Activated gamma-delta T cell (primary cell): ENCODE measurements at places on chromosomes 4 and X.

- no peak for DNase-seq
These were observed 210.4 kb upstream of the GALNTL6 start for GRCh38 chr4:171602638-171603355.

DNA sequence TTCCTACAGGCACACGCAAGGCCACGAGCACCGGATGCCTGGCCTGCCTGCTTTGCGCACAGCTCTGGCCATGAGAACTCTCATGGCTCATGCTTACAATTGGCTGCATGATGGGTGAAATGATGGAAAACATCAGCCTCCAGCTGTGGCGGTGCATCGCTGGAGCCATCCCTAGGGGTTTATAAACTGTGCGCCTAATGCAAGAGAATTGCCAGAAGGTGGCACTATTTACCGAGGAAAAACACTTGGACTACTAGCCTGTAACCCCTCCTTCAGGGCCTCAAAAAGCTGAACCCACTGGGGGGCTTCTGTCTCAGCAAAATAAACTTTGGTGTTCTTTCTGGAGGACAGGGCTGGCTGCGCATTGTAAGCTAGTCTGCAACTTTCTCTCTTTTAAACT lies 51.9 kb downstream of the PHKA2 start:
- DNase-seq, result no peak

DNA sequence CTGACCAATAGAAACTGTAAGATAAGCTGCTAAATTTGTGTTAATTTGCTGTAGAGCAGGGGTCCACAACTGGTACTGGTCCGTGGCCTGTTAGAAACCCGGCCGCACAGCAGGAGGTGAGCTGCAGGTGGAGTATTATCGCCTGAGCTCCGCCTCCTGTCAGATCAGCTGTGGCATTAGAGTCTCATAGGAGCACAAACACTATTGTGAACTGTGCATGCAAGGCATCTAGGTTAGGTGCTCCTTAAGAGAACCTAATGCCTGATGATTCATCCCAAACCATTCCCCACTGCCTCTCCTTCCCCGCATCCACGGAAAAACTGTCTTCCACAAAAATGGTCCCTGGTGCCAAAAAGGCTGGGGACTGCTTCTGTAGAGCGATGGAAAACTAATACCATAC lies 19.7 kb downstream of the FBXW7 start:
- DNase-seq, result no peak

DNA sequence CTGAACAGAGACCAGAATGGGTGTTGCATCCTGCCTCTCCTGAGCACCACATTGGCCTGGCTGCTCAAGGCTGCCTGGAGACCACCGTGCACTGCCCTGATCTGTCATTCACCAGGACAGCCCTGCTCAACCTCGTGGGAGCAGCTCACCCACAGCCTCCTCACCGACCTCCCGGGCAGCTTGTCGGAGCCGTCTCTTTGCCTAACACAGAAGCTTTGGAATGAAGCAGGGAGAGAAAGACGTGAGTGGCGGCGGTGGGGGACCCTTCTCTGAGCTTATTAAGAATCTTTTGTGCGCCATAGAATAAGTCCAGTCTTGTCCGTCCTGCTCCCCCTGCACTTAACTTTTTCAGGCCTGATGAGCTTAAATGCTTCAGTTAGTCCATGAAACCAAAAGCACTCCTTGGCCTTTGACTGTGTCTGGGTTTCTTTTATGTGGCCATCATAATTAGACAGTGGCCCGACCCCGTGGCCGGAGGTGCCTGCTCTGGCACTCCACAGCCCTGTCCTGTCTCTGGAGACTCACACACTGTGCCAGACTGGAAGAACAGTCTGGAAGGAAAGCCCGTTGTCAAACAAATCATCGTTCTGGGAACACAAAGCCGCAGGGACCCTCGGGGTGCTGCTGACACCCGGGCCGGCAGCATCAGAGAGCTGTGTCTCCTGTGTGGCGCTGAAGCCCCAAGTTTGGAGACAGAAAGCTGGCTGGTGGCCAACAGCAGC lies 192.8 kb downstream of the BCOR start:
- DNase-seq, result no peak

- DNase-seq, result no peak
These were observed 190.5 kb downstream of the CCNG2 start for GRCh38 chr4:77347351-77347966.

DNA sequence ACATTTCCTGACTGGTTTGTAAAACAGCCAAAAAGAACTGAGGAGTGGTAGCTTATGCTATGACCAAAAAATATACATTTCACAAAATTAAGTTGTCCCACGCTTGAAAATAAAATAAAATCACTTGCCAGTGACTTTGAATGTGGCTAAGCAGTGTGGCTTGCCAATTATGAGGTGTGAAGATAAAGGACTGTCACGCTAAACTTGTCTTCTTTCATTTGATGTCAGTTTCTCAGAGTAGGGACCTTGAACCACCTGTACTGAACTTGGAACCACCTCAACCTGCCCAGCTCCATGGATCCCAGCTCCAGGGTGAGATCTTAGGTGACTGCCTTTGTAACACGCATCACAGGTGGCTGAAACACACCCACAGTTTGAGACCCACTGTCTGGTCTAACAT lies 113.7 kb upstream of the TBL1X start:
- no peak for DNase-seq

DNA sequence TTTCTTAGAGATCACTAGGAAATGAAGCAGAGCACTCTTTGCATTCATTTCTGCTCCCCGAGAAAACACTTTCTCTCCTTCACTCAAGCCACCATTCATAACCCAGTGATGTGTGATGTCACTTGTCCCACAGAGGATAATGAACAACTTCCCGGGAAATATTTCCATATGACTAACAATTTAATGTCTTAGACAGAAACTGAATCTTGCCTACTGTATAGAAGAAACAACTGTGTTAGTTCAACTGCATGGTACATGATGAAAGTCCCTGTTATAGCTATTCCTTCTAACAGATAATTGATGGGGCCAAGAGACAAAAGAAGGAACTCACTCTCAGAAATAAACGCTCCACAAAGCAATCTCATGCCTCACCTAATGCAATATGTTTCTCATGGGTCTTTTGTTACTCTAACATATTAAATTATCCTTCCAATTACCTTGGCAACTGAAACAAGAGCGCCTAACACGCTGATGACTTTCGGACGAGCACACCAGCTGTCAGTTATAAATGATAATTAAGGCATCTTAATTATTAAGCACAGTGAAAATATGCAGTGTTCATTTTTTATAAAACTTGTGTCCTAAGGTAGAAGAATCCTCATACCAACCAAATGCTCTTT lies 113.7 kb upstream of the TLR3 start:
- DNase-seq, result no peak

- no peak for DNase-seq
These were observed 163.7 kb downstream of the CORIN start for GRCh38 chr4:47674144-47674543.

DNA sequence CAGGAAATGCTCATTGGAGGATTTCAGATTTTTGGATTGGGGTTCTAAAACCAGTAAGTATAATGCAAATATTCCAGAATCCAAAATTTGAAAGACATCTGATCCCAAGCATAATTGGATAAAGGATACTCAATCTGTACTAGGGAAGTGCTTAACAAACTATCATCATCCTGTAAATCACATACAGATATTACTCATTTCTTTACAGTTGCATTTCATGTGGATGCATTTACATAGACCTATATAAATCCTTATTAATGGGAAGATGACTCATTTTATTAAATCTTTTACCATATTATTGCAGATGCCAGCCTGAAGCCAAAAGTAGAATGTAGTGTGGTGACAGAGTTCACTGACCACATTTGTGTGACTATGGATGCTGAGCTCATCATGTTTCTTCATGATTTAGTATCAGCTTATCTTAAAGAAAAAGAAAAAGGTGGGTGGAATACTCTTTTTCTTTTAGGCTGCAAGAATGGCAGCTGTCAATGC lies 22.4 kb upstream of the ADAD1 start:
- no peak for DNase-seq

GRCh38 chrX:24395775-24396174 lies 35.3 kb downstream of the SUPT20HL1 start:
- DNase-seq, result no peak

GRCh38 chr4:8419222-8420041 lies 21.1 kb downstream of the ACOX3 start:
- DNase-seq, result no peak

DNA sequence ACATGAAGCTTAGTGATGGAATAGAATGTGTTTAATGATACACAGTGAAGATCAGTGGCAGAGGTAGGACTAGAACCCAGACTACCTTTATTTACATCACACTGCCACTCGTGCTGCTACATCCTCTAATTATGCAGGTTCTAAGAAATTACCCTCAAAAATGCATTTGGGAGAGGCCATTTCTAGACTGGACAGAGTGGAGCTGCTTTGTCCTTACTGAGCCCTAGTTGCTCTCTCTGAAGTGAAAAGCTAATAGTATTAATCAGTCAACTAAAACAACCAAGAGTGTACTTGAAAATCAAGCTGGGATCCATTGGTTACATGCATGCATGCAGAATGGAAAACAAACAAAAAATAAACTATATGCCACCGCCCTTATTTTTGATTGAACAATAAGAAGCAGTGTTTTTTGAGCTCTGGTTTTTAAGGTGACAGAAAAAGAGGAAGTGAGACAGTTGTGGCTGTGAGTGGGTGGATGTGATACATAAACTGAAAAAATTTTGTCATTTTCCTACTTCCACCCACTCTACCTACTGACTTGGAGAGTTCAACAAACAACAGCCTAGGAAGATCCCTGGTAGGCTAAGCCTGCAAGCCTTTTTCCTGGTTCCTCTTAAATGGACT lies 6.8 kb upstream of the VSIG4 start:
- no peak for DNase-seq

- no peak for DNase-seq
These were observed 142.5 kb downstream of the COL4A5 start for GRCh38 chrX:108582151-108582550.

GRCh38 chr4:99186029-99186428 lies 33.0 kb downstream of the ADH6 start:
- DNase-seq, result no peak

DNA sequence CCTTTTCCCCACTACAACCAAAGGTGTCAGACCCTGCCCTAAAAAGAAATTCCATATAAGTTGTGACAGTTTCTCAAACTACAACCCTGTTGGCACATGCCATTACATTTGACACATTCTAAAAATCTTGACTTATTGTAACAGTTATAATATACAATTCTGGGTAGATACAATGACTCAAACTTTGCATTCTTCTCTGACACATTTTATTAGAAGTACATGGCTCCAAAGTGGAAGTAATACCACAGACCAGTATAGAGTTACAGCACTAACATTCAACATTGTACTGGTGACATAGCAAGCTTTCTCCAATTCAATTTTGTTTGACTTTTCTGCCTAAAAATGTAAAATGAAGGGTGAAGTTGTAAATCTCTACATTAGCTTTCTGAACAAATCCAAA lies 196.6 kb upstream of the ETNPPL start:
- DNase-seq, result no peak

- DNase-seq, result no peak
These were observed 124.4 kb downstream of the CPE start for GRCh38 chr4:165502916-165503907.

DNA sequence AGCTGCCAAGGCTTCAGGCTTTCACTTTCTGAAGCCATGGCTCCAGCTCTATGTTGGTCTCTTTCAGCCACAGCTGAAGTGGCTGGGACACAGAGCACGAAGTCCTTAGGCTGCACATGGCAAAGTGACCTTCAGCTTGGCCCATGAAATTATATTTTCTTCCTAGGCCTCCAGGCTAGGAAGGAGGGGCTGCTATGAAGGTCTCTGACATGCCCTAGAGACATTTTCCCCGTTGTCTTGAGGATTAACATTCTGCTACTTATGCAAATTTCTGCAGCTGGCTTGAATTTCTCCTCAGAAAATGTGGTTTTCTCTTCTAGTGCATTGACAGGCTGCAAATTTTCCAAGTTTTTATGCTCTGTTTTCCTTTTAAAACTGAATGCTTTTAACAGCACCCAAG lies 99.8 kb upstream of the KCNIP4 start:
- DNase-seq, result no peak

- DNase-seq, result no peak
These were observed 304.4 kb upstream of the SLIT2 start for GRCh38 chr4:19947349-19947748.

DNA sequence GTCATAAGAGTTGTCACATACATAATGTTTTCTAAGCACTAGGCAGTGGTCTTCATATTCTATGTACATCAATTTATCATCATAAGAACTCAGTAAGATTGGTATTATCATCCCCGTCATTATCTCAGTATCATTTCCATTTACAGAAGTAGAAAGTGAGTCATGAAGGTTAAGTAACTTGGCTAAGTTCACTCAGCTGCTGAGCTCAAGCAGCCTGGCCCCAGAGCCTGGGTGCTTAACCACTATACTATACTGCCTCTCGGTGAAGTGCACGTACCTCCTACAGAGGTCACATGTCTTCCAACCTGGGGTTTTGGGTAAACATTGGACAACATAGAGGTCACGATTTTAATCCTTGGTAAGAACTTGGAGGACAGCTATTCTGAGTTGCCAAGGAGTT lies 161.5 kb upstream of the GATB start:
- no peak for DNase-seq

- no peak for DNase-seq
These were observed 1614.9 kb downstream of the ARAP2 start for GRCh38 chr4:34629451-34629850.

- no peak for DNase-seq
These were observed 627.9 kb upstream of the AGA start for GRCh38 chr4:178070163-178070562.

DNA sequence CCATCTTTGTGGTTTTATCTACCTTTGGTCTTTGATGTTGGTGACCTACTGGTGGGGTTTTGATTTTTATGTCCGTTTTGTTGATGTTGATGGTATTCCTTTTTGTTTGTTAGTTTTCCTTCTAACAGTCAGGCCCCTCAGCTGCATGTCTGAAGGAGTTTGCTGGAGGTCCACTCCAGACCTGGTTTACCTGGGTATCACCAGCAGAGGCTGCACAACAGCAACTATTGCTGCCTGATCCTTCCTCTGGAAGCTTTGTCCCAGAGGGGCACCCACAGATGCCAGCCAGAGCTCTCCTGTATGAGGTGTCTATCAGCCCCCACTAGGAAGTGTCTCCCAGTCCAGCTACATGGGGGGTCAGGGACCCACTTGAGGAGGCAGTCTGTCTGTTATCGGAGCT lies 199.3 kb upstream of the WDFY3 start:
- DNase-seq, result no peak

DNA sequence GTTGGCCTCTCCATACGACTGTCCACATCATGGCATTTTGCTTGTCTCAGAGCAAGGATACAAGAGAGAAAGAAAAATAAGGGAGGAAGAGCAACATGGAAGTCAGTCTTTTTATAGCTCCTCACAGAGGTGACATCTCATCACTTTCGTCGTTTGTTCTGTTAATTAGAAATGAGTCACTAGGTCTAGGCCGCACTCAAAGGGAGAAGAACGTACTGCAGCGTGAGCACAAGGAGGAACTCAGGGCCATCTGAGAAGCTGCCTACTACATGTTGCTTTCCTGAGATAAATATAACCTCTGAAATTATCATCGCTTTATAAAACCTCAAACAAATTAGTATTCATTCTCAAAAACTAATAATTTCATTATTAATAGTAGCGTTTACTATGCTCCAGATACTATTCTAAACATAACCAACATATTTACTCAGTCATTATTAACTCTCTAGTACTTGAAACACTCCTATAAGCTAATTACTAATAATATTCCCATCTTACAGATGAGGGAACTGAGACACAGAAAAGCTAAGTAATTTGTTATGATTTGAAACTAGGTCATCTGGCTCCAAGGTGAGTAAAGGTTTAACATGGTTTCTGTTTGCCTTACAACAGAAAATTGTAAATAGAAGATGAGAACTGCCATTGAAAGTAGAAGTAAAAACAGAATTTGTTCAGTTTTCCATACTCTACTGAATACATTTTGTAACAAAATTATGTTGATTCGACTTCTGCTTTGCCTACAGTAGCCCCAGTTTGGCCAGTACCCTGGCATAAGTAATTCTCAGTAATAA lies 213.2 kb upstream of the UGT8 start:
- no peak for DNase-seq
